EL (cell line): ENCODE measurements at places on chromosomes 12 and 14.

GRCh38 chr12:22529281-22530060 is 14.9 kb downstream of the C2CD5 start:
- peak; percentile 53 for DNase-seq

DNA sequence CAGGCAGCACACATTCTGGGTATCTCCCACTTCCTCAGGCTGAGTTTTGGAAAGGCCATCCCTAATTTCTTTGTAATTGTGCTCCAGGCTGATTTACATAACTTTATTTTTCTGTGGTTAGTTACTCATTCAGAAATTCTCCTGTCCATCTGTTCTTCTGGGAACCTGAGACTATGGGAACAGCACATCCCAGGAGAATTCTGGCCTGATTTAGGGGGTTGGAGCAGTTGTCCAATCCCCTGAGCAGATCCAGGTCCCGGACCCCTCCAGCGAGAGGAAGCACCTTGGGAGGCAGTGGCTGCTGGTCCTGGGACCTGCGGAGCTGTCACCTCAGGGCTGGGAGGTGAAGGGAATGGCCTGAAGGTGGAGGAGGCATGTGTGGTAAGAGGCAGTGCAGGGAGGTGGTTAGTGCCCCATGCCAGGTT is 40.4 kb downstream of the TSPAN9 start:
- DNase-seq, result peak; percentile 93

GRCh38 chr12:64745980-64746379 is 13.2 kb downstream of the GNS start:
- no peak for DNase-seq

- peak; percentile 79 for DNase-seq
These were observed 100.7 kb upstream of the ATF7IP start for GRCh38 chr12:14264778-14265177.

DNA sequence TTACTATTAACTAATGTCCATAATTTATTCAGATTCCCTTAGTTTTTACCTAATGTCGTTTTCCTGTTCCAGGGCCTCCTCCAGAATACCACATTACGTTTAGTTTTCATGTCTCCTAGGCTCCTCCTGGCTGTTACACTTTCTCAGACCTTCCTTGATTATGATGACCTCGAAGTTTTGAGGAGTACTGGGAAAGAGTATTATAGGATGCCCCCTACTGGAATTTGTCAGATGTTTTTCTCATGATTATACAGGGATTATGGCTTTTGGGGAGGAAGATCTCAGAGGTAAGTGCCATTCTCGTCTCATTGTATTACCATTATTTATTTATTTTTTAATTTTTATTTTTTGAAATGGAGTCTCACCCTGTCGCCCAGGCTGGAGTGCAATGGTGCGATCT is 17.7 kb upstream of the C1S start:
- DNase-seq, result peak; percentile 50

DNA sequence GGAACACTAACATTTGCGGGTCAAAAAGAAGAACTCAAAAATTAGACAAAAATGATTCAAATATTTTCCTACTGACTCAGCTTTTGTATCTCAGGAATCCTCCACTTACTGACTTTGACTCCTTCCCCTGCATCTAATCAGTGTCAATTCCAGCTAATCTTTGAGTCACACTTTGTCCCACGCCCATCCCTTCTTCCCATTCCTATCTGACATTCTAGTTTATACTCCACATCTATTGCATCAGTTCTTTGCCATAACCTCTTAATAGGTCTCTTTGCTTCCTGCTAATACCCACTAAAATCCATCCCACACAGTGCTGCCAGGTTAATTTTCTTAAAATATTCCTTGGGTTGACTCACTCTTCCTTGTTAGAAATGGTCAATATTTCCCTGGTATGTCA is 19.1 kb downstream of the BBS10 start:
- peak; percentile 95 for DNase-seq

- DNase-seq, result no peak
These were observed 73.2 kb upstream of the SCN8A start for GRCh38 chr12:51517800-51518199.

DNA sequence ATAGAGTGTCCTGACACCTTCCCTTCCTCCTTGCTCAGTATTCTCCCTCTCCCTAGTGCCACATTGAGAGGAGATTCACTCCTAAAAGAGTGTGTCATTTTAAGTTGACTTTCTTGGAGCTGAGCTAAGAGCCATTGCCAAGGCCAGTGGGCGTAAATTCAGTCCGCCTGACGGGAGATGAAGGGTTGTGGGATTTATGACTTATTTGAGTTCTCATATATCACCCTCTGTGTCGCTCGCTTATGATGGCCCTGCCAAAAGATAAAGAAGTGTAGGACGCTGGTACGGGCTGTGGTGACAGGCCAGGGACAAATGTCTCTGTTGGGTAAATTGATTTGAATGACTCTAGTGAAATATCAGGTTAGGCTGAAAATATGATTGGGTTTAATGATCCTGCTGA is 867.4 kb downstream of the NRXN3 start:
- no peak for DNase-seq

- DNase-seq, result no peak
These were observed 15.7 kb downstream of the ACTR6 start for GRCh38 chr12:100216337-100216736.

DNA sequence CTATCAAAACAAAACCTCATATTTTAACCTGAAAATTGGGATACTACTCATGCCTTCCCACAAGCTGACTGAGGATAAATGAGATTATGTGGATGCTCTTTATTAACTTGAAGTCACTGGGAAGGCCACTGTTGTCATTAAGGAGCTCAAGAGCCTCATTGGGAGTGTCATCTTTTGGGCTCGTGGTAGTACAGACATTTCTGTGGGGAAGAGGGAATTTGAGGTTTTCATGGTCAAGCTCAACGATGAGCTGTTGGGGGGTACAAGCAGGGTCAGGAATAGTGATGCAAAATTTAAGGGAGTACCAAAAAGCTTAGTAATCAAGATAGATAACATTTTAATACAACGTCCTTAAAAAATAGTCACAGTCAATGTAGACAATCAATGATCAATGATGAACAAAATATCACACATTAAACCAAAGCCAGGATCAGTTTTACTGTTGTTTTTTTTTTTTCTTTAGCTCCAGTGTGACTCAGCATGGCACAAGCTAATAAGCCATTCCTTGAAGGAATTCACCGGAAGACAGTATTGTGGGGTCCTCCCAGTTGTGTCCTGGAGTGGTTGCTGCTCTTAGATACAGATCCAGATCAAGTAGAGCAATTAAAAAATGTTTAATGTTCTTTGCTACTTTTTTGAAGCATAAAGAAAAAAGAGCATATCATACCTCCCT is 130.9 kb downstream of the C12orf75 start:
- peak; percentile 66 for DNase-seq

- DNase-seq, result peak; percentile 28
These were observed 106.2 kb upstream of the NAV3 start for GRCh38 chr12:77724367-77724957.

- peak; percentile 20 for DNase-seq
These were observed 96.5 kb downstream of the FOXN3 start for GRCh38 chr14:89320381-89321000.

DNA sequence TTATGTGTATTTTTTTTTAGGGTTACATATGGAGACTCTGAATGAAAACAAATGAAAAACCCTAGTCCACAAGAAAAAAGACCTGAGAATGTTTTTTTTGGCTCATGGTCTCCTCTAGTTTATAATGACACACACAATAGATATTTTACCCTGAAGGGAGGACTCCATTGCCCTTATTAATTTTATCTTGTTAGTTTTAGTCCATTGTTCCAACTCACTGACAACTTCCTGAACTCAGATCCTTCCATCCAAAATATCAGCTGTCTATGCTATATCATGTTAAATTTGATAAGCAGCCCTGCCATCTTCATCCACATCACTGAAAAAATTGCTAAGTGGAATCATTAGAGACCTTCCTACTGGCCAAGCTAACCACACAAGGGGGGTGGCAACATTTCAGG is 232.1 kb downstream of the MON2 start:
- peak; percentile 81 for DNase-seq

GRCh38 chr12:71567537-71567936 is 96.1 kb downstream of the ZFC3H1 start:
- DNase-seq, result no peak

DNA sequence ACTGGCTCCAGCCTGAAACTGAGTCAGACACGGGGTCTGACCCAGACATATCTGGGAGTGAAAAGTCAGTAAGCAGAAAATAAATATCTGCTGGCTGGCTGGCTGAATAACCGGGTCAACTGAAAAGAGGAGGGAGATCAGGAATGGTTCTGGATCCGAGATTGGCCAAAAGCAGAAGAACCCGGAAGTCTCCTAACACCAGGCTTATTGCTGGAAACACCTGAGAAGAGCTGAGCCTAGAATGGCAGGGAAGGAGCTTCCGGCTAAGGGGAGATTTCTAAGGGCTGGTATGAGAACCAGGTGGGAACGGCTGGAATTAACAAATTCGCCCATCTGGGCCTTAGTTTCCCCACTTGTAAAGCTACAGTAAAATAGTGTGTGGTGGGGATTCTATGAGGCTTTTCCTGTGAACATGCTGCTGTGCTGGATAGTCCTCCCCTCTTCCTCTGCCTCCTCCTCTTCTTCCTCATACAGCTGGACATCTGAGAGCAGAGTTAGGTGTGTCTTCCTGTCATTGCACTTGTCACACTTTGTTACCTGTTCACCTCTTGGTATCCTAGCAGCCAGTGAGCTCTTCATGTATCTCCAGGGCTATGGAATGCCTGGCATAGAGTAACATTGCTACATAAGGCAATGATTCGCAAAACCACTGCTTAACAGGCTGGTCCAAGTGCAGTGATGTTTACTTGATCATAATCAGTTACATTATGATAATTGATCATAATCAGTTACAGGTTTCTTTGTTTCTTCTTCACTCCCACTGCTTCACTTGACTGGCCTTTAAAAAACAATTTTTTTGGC is 2.0 kb upstream of the SHMT2 start:
- DNase-seq, result no peak

DNA sequence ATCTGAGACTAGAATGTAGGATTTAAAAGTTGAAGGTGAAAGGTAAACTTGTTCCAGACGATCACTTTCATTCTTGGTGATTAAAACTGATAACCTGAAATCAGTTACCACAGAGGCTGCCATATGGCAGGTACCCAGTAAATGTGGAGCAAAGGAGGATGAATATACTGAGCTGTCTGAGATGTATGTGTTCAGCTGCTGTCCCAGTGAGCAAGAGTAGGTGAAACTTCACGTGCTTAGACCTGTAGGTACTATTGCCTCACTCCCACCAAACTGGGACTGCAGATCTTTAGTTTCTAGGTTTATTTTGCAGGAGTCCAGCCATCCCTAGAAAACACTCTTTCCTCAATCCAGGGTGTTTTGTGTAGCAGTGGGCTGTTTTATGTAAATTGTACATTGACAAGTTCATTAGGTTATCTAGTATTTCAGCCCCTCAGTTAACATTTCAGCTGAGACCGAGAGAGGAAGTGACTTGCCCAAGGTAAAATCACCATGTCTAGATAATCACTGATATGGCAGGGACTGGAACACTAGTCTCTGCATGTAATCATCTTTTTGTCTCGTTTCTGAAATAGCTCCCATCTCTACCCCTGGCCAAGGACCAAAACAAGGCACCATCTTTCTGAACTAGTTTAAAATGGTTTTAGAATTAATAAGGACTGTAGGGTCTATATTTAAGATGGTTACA is 62.7 kb downstream of the ATG14 start:
- no peak for DNase-seq

GRCh38 chr14:32564596-32564995 is 235.5 kb downstream of the AKAP6 start:
- DNase-seq, result peak; percentile 10

- no peak for DNase-seq
These were observed 30.3 kb upstream of the ESR2 start for GRCh38 chr14:64324461-64324860.

DNA sequence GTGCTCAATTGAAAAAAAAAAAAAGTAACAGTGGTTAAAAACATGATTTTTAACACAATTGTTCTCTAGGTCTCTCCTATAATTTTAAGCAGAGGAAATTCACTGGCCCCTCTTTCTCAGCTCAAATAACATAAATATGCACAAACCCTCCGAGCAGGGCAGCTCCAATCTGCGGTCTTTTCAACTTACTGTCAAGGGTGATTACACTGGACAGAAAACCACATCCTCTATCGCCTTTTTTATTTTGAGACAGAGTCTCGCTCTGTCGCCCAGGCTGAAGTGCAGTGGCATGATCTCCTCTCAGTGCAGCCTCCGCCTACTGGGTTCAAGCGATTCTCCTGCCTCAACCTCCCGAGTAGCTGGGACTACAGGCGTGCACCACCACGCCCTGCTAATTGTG is 16.5 kb upstream of the GABARAPL1 start:
- DNase-seq, result no peak

GRCh38 chr12:112998987-112999767 is 20.9 kb downstream of the OAS2 start:
- no peak for DNase-seq

- DNase-seq, result peak; percentile 18
These were observed 797.4 kb downstream of the DIO2 start for GRCh38 chr14:79413734-79414428.

GRCh38 chr12:28023156-28023887 is 50.8 kb upstream of the PTHLH start:
- peak; percentile 94 for DNase-seq

- DNase-seq, result no peak
These were observed 619 bp downstream of the RAB15 start for GRCh38 chr14:64971491-64971942.

GRCh38 chr12:93913845-93914244 is 234.5 kb upstream of the PLXNC1 start:
- DNase-seq, result peak; percentile 75

DNA sequence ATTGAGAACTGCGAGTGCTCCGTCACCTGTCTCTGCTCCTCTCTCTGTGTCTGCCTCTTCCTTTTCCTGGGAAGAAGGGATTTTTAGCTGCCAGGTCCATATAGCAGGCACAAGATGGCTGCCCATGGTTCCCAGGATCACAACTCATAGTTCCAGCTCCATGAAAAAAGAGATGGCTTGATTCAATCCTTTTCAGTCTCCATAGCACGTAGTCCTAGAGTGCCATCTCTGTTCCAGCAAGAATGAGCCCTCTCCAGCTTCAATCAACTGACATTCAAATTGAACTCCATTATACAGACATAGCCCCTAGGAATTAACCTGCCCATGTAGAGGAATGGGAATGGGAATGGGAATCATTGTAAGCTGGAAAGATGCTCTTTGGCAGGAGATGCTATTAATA is 34.7 kb upstream of the RTRAF start:
- DNase-seq, result no peak

DNA sequence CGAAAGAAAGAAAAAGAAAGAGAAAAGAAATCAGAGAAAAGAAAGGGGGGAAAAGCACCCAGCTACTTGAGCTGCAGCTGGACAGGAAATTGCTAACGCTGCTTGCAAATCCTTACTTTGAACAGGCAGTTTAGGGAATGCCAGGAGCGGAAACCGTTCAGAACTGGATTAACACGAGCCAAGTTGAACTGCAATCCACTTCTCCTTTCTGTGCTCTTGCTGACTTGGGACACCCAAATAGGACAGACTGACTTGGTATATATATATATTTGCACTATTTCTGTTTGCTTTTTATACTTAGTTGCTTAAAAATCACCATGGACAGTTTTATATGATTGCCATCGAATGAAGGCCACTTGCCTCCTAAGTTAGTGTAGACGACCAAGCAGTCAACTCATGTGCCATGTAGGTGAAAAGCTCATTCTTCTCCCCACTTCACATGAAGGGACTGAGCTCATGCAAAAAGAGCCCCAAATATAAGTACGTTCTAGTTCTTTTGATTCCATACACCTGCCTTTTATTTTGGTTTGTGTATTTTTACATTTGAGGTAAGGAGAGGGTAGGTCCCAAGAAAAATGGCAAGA is 5.5 kb downstream of the DUSP6 start:
- peak; percentile 40 for DNase-seq
